Muscle of leg (tissue), 16 donors: ENCODE measurements at places on chromosomes 6 and 20. TPM values are rescaled to one million over a fixed set of nuclear protein-coding genes. Genes with fewer than 3 reads are reported as not detected.
A peak's percentile ranks its signal among the peaks of the same experiment; 100 is the strongest.

DNA sequence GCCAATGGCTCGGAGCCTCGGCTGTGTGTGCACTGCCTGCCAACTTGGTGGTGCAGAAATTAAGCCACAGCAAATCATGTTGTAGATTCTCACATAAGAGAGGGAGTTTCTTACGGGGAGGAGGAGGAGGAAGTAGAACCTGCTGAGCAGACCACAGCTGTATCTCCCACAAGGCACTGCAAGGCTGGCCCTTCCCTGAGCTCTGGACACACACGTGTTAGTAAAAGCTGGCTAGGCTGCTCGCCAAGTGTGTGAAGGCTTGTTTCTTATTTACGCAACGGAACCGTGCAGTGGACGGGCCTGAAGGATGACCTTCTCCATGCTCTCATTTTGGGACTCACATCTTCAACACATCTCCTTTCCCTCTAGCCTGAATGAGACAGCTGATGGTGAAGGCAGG, 15.7 kb upstream of the QKI start:
- DNase-seq: peak; percentile 83

CD40 gene
- total RNA-seq: 6.0 TPM

EPPIN gene
- total RNA-seq: not detected

DNA sequence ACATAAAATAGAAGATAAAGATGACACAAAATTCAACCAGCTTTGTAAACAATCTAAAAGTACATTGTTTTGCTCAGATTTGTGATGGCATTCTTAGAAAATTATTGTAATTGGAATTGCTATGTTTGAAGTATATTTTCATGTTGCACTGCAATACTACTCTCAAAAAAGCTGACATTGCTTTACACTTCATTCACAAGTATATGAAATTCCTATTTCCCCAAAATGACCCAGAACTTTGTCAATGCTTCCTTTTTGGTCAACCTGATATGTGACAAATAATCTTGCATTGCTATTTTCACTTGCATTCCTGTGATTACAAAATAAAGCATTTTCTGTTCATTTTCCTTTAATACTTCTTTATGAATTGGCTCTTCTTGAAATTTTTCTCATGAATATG, 104.1 kb upstream of the BMP5 start:
- DNase-seq: no peak

ADIG gene
- not detected for total RNA-seq

DNA sequence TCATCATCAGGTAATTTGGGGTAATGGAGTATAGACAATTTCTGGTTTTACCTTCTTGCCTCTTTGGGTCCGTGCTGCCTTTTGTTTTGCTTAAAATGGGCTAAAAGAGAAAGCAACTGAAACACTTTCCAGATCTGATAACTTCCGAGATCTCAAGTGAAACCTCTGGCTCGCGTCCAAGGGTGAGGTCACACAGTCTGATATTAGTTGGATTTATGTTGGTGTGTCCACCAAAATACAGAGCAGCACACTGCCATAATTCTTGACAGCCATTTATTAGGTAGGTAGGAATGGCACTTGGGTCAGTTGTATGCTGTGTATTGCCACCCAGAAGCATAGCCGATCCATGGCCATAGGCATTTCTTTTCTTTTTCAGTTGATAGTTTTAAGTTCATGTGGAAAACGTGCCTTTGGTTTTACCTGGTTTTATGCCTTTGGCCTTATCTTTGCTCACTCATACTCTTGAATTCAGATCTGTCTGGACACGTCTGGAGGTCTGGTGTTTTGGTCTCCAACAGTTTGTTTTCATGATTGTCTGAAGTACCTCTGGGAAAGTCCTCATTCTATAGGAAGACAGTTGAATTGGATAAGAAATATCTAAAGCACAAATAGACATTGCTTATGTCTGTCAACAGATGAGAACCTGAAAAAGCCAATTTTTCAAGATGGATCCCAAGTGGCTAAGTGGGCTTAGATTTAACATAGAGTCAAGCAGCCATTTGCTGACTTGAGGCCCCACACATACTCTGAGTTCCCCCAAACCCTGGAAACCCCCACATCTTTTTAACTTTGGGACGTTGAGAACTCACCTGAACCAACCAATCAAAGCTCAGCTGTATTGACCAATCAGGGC, 320.8 kb downstream of the SOX4 start:
- peak; percentile 61 for DNase-seq

PKIG gene
- 48.2 TPM for total RNA-seq

DNA sequence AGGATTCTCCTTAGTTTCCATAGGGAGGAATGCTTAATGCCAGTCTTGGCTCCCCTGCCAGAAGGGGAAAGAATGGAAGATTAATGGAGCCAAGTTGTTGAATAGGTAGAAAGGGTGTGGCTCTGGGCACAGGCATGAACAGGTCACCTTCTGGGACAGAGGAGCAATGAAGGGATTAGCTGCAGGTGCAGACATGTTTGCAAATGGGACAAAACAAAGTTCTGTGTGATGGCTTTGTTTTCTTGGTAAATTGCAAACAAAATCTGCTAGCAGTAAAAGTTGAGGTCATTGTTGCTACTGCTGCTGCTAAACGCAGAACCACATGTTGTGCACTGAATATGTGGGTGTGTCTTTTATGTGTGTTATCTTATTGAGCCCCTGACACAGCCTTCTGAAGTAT, 93.3 kb downstream of the PERP start:
- no peak for DNase-seq

GRCh38 chr6:168128631-168129291, 49.7 kb upstream of the FRMD1 start:
- DNase-seq: no peak

- DNase-seq: no peak
These were observed 339.0 kb downstream of the TPBG start for GRCh38 chr6:82702574-82702973.

GRCh38 chr20:17909869-17910321, 58.7 kb downstream of the SNX5 start:
- DNase-seq: peak; percentile 81

- peak; percentile 67 for DNase-seq
These were observed 2.1 kb downstream of the CTSZ start for GRCh38 chr20:59004763-59005522.

CALHM4 gene
- total RNA-seq: not detected

DNA sequence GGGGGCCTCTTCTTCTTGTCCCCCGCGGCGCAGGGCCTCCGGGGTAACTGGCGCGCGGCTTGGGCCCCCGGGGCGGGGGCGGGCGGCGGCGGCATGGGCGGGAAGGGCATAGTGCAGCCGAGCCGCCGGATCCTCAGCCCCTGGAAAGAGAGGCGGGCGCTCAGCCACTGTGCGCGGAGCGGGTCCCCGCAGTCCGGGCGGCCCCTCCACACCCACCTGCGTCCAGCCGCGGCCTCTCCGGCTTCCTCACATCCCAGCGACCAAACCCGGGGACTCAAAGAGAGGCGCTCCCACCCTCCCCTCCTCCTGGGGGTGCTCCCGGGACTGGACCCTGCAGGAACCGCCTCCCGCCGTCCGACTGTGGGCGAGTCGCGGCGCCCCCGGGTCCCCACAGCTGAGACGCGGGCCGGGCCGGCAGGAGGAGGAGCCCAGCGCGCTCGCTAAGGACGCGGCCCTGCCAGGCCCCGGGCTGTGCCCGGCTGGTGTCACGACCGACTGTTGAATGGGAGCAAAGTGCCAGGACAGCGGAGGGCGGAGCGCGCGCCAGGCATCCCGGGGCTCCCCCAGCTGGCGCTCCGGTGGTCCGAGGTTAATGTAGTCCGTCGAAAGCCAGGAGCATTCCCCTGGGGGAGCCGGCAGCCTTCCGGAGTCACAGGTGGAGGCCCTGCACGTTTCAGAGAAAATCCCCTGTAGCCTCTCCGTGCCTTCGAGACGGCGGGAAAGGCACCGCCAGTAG, at the start of gene PRR18:
Gene PRR18, minus strand, starts transcription at position 360 of the 736 bp plus-strand sequence. Its CDS starts 250 bp downstream, at position 110.
- peak; percentile 24 for DNase-seq

GRCh38 chr20:53914781-53915445, 155.5 kb downstream of the BCAS1 start:
- peak; percentile 84 for DNase-seq

NRM gene
- 7.2 TPM for total RNA-seq

MICB gene
- 0.75 TPM for total RNA-seq

DNA sequence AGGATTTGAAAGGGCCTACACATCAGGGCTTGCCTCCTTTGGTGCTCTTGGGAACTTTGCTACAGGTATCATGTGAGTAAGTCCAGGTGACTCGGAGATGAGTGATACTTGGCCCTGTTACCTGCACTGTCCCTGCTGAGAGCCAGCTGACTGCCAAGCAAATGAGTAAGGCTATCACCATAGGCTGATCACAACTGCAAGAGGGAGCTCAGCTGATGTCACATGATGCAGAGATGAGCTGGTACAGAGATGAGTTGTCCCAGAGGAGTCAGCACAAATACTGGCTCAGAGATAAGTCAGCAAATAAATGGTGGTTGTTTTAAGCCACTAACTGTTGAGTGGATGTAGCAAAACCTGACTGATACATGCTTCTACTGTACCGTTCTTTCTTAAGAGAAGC, 41.4 kb downstream of the LAMP5 start:
- no peak for DNase-seq

GRCh38 chr6:136751522-136751956, 40.7 kb downstream of the MAP3K5 start:
- peak; percentile 80 for DNase-seq

PNPLA1 gene
- total RNA-seq: not detected

DNA sequence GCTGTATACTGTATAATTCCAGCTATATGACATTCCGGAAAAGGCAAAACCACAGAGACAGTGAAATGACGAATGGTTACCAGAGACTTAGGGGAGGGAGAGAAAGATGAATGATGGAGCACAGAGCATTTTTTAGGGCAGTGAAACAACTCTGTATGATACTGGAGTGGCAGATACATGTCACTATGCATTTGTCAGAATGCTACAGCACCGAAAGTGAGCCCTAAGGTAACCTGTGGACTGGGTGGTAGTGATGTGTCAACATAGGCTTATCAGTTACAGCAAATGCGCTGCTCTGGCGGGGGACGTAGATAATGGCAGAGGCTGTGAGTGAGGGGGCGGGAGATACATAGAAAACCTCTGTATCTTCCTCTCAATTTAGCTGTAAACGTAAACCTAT, 201.3 kb upstream of the SSTR4 start:
- DNase-seq: no peak

TCFL5 gene
- 9.7 TPM for total RNA-seq

- no peak for DNase-seq
These were observed 14.2 kb downstream of the DLGAP4 start for GRCh38 chr20:36320261-36320897.

DNA sequence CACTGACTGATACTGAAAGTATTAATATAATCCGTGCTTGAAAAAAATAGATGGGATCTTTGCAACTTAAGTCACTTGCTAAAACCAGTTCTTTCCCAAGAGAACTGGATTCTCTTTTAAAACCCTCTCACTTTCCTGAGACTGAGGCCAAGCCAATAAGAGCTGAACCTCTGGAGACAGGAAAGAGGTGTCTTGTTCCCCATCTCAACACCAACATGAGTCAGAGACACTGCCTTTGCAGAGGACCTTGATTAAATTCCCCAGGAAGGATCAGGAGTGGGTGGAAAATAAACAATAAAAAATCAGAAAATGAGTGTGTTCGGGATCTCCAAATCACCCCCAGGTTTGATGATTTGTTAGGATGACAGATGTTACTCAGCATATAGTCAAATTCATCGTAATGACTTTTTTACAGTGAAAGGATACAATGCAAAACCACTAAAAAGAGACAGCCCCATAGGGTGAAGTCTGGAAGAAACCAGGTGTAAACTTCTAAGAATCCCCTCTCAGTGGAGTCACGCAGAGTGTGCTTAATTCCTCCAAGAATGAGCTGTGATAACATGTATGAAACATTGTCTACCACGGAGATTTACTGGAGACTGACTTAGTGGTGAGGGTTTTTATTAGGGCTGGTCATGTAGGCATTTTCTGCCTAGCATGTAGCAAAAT, 122.8 kb upstream of the BEND3 start:
- DNase-seq: no peak

- no peak for DNase-seq
These were observed 8.3 kb upstream of the PDE10A start for GRCh38 chr6:165671222-165671768.

DNA sequence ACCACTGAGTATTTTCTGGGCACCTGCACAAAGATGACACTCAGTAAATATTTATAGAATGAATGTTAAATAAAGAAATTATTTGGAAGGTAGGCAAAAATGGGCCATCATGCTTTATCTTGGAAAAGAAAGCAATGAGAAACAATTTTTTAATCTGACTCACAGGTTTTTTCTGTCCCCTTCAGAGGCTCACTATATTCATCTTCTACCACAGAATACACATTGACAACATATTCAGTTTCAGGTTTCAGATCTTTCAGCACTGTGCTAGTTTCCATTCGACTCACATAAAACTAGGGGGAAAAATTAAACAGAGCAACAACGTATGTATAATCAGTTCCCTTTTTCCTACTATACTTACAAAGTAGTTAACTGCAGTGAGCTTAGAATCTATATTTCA, 58.3 kb downstream of the COL12A1 start:
- no peak for DNase-seq

PROKR2 gene
- not detected for total RNA-seq

TPBG gene
- total RNA-seq: 11.4 TPM

IP6K3 gene
- 27.8 TPM for total RNA-seq

PRR18 gene
- 0.22 TPM for total RNA-seq

DNA sequence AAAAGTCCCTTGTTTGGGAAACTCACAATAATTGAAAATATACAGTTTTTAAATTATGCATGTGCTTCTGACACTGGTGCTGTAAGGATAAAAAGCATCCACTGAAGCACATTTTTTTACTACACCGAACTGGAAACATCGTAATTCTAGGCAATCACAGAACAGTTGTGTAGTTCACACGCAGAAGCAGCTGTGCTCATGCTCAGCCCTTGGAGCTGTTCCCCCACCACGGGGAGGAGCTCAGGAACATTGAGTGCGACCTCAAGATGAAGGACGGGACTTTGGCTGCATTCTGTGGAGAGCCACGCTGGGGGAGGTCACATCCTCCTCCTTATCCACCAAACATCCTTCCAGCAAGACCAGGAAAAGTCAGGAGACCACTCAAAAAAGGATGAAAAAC, 466.3 kb upstream of the CDH4 start:
- peak; percentile 71 for DNase-seq

DEFB125 gene
- not detected for total RNA-seq

DNA sequence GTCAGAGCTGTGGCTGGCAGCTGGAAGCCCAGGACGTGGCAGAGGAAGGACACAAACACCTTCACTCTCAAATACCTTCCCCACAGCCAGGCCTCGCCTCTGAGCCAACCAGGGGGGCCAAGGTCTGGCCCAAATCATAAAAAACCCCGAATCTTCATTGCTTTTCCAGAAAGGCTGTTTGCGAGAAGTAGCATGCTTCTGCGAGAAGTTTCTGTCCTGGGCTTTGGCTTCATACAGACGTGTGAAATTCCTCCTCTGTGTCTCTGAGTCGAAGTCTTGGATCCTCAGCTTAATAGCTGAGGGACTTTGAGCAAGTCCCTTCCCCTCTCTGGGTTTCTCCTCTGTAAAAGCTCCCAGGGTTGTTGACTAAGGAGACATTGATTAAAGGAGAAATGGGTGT, 63.0 kb downstream of the CHMP4B start:
- DNase-seq: no peak

DNA sequence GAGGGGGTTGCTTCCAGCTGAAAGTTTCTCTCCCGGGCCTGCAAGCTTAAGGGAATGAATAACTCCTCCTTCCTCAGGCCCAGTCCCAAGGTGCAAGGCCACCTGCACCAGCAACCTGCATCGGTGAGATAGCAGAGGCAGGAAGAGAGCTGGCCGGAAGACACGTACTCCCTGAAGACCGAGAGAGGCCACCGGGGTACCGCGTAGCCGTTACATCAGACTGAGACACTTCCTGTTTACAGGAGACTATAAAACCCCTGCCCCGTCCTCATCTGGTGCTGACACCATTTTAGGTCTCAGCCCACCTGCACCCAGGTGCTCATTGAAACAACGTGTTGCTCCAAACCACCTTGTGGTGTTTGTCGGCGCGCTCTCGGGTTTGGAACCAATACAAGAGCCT, 60.5 kb upstream of the PRND start:
- no peak for DNase-seq

NOX3 gene
- not detected for total RNA-seq

SLC17A1 gene
- total RNA-seq: not detected
